ENCODE measurements at places on chromosomes 5 and 9. TPM values are rescaled to one million over a fixed set of nuclear protein-coding genes. Genes with fewer than 3 reads are reported as not detected.

DNA sequence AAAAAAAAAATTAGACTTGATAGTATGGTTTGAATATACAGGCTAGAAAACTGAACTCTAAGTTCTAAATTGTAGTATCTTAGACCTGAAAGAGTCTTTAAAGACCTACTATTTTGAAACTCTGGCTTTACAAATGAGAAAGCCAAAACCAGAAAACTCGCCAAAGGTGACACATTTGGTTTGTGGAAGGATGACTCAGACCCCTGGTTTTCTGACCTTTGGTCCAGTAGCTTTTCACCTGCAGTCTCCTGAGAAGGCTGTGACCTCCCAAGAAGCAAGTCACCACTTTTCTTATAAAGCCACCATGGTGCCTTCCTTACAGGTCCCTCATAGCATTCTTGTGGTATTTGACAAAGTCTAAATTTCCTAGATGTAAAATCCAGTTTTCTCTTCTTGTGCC is 102.1 kb upstream of the CEP78 start:
- DNase-seq, result no peak

- no peak for DNase-seq
Observed at GRCh38 chr9:81174023-81174422, 515.3 kb downstream of the TLE1 start.

- no peak for DNase-seq
Observed at GRCh38 chr5:107393851-107394250, 276.9 kb downstream of the EFNA5 start.

GRCh38 chr5:141532726-141533125 is 43.8 kb downstream of the PCDHGC5 start:
- DNase-seq, result no peak

DNA sequence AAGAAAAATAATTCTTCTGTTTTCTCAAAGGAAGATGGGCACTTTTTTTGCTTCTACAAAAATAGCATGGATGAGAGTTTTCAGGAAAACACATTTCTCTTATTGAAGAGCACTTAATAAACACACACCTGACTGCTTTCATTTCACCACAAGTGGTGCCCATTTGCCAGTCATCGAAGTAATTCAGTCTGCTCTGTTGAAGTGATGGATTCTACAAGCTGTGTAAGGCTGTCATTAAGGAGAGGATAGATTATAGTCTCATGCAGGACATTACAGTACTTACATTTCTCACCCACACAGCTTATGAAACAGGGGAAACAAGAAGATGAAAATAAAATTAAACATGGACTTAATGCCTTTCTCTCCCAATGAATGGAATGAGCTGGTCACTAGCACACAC is 165.2 kb downstream of the NR2F1-AS1 start:
- DNase-seq, result no peak

GRCh38 chr5:168128111-168128510 is 163.3 kb upstream of the WWC1 start:
- DNase-seq, result peak; percentile 88

DNA sequence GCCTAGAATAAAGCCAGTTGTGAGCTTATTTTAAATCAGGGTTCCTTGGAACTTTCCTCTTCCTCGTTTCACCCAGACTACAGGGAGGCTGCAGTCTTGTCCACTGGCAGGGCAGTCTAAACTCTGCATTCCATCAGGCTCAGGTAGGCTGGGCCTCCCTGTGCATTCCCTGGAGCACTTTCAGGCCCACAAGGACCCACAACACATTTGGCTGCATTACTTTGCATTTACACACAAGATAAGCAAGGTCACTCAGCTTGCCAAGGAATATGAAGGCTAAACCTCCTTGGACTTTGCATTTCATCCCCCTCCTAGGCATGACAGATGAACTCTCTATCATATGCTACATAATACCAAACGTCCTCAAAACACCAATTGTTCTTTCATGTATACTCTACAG is 104.2 kb downstream of the MARCHF3 start:
- DNase-seq, result no peak

DNA sequence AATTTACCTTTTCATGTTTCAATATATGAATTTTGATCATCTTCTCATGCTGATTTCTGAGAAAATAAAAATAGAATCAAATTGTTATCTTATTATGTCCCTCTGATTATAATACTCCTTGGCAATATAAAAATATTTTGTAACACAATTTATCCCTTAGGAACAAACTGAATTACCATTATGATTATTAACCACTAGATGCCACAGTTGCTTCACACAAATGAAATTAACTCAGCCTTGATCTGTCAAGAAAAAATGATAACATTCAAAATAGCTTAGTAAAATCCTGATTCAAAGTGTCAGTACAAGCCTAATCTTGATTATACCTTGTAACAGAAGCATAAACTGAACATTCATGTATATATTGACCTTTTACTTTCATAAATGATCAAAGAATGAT is 4.8 kb upstream of the CHSY3 start:
- peak; percentile 44 for DNase-seq

- DNase-seq, result no peak
Observed at GRCh38 chr5:135156337-135156714, 122.3 kb upstream of the PITX1 start.

DNA sequence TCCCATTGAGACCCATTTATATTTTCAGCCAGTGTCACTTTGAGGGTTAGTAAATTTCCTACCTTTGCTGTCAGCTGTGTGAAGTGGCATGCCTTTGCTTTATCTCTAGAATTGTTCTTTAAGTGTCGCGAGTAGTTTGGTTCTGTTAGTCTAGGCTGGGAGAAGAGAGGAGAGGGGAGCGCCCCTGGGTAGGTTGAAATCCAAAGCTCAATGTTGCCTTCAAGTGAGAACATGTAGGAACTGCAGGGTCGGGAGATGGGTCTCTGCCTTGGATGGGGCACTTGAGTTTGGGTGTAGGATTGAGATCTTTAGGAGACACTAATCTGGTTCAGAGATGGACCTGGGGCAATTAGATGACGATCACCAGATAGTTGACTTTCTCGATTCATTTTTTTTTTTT is 46.3 kb downstream of the STC2 start:
- DNase-seq, result peak; percentile 7

- DNase-seq, result no peak
Observed at GRCh38 chr5:65801352-65801783, 79.4 kb downstream of the NLN start.

DNA sequence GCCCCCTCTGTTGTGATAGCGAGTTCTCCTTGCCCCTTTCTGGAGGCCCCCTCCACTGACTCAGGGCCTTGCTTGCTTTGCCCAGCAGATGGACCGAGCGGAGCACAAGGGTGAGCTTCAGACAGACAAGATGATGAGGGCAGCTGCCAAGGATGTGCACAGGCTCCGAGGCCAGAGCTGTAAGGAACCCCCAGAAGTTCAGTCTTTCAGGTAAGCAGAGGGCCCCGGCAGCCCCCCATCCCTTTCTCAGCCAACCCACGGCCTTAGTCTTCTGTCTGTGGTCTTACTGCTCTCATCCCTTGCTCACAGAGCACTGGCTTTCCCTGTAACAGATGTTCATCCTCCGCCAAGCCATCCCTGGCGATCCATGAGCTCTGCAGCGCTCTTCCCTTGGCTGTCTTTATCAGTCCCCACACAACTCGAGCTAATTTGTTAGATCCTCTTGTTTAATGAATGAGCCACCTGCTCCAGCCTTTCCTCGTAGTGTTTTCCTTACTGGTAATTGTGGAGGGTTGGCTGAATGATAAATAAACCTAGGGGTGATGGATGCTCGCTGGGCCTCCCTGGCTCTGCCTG is 18.4 kb upstream of the RARS1 start:
- peak; percentile 56 for DNase-seq

DNA sequence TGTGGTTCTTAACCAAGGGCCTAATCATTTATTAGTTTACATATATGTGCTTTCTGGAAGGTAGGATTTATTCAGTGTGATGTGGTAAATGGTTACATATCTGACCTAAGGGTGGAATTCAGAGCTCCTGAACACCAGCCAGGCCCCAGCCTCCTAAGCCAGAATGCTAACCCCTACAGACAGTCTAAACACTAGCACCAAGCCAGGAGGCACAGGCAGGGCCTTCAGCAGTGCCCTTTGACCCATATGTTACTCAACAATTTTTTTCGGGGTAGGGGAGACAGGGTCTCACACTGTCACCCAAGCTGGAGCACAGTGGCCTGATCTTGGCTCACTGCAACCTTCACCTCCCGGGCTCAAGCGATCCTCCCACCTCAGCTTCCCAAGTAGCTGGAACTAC is 40.3 kb downstream of the PRKACG start:
- no peak for DNase-seq

OTP gene
- polyA plus RNA-seq, result 9.6 TPM

INSL6 gene
- not detected for polyA plus RNA-seq

Measured in brain (organoid and tissue), 16 donors.